ENCODE measurements at places on chromosomes 11 and 22.
A peak's percentile ranks its signal among the peaks of the same experiment; 100 is the strongest.

- no peak for DNase-seq
These were observed 11.6 kb downstream of the APOL5 start for GRCh38 chr22:35729309-35729698.

DNA sequence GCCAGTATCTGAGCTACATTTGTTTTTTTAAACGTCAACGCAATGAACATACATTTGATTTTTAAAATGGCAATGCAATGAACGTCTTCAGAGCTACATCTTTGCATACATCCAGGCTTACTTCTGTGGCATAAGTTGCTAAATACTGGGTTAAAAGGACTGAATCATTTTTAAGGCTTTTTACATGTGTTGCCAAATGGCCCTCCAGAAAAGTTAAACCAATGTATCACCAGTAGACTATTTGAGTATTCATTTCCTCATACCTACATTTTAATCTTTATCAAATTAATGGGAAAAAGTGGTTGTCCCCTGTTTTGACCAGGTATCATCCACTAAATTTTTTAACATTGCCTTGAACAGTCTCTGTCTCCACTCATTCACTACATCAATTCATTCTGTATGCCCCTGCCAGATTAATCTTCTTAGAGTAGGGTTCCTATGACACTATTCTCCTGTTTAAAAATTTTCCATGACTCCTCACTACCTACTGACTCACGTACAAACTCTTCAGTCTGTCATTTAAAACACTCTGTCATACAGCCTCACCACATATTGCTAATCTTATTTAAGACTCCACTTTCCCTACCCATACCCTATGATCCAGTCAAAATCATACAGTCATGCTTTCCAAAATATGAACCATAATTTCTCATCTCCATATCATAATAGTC is 12.4 kb upstream of the PRRG4 start:
- no peak for DNase-seq

GRCh38 chr11:117985953-117986887 is at the start of gene IL10RA:
TSS of gene IL10RA (plus strand) at chr11:117986394. CDS start at chr11:117986468, 74 bp downstream.
- peak; percentile 80 for DNase-seq

GRCh38 chr22:38775656-38776055 is 18.3 kb downstream of the DNAL4 start:
- DNase-seq: no peak

DNA sequence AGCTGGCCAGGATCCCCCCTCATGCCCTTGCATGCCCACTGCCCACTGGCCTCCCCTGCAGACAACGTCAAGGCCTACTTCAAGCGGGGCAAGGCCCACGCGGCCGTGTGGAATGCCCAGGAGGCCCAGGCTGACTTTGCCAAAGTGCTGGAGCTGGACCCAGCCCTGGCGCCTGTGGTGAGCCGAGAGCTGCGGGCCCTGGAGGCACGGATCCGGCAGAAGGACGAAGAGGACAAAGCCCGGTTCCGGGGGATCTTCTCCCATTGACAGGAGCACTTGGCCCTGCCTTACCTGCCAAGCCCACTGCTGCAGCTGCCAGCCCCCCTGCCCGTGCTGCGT is 7.9 kb downstream of the AIP start:
- DNase-seq: no peak

DNA sequence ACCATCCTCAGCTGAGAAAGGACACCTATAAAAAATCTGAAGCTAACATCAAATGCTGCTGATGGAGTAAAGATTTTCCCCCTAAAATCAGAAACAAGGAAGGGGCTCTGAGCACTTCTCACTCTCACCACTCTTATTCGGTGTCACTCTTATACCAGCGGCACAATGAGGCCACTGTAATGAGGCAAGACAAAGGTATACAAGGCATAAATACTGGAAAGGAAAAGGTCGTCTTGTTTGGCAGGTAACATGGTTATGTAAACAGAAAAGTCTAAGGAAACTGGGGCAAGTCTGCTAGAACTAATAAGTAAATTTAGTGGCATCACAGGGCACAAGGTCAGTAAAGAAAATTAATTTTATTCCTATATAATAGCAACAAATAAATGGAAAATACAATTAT is 8.1 kb upstream of the MOB2 start:
- no peak for DNase-seq

- no peak for DNase-seq
These were observed 4.9 kb upstream of the TMEM132A start for GRCh38 chr11:60919320-60919719.

GRCh38 chr11:87081358-87081757 is 43.6 kb downstream of the TMEM135 start:
- no peak for DNase-seq

- DNase-seq: no peak
These were observed 9.0 kb upstream of the BID start for GRCh38 chr22:17783312-17783711.

GRCh38 chr22:27106985-27107384 is 449.6 kb downstream of the MIAT start:
- DNase-seq: no peak

DNA sequence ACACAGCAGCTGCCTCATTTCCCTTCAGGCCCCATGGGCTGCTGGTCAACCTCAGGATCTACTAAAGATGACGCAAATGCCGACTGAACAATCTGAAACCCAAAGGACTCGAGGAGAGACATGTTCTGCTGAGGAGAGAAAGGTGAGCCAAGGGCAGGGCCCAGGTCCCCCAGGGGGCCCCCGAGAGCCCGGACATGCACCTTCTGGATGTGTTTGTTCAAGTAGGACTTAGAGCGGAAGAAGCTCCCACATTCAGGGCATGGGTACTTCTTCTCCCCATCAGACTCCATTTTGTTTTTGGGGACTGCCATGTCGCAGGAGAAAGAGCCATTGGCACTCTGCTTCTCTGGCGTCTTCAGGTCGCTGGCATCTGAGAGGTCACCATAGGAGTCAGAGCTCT is 19.3 kb downstream of the PATZ1 start:
- DNase-seq: no peak

GRCh38 chr11:129320494-129320893 is 55.2 kb upstream of the BARX2 start:
- DNase-seq: no peak

DNA sequence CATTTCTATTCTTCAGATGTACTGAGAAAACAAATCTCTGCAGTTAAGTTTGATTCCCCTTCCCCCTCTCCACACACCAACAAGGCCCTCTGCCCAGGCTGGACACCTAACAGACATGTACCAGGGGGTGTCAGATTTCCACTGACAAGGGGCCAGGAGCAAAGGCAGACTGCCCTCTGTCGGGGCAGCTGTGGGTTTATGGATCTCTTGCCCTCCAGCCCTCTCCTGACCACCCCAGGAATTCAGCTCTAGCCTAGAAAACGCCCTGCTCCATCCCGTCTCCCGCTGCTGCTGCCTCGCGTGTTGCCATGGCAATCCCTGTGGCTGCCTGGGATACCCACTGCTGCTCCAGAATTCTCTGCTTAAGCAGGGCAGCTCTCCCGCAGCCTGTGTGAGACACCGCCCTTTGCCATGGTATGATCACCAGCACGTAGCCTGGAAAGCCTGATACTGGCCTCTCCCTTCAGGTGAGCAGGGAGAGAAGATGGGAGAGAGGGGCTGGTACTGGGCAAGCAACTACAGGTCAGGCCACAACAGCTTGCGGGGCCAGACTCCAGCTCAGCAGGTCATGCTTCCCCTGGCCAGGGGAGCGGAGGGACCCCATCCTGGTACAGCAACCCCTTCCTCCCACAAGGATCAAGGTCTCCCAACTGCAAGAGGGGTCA is 41.6 kb downstream of the BUD13 start:
- DNase-seq: no peak

GRCh38 chr22:42284643-42285181 is 14.3 kb upstream of the TCF20 start:
- DNase-seq: no peak

- no peak for DNase-seq
These were observed 24.1 kb downstream of the MS4A10 start for GRCh38 chr11:60809249-60809648.

DNA sequence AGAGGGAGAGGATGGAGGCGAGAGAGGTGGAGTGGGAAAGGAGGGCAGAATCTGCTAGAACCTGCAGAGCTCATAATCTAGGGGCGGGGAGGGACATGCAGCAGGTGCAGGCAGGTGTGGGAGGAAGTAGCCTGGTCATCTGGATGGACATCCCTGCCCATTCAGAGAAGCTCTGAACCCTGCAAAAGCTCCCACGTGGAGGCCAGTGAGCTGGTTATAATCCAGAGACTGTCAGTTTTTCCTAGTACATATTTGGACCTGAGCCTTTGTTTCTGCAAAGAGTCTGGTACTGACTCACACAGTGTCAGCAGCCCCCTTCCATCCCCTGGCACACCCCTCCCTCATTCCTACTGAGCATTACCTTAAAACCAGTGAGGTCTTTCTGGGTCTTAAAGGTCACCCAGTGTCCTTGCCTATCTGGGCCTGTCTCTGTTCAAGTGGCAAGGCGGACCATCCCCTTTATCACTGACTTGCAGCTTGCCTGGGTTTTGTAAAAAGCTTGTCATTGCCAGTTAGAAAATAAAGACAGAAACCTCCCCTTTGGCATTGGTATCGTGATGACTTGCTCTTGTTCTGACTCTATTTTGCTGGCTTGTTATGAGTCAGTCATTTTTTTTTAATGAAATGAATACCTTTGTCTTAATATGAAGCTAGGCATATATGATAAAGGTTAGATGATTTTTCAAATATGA is 26.1 kb downstream of the PTPRJ start:
- no peak for DNase-seq

DNA sequence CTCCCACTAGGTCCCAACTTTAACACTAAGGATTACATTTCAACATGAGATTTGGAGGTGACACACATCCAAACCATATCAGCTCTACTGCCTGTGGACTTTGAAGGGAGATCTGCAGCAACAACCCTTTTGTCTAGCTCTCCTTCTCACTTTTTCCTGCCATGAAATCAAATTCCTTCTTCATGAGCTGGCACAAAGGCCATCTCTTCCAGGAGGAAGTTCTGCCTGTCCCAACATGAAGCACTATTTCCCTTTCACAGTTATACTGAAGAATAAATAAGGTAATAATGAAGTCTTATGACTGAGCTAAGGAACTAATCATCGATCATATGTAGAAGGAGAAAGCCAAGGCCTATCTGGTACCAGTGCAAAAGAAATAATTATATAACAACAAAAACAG is 253.5 kb upstream of the TENM4 start:
- DNase-seq: no peak

GRCh38 chr11:48040830-48041444 is 60.6 kb downstream of the PTPRJ start:
- DNase-seq: no peak

GRCh38 chr11:57638005-57638781 is 11.5 kb downstream of the YPEL4 start:
- no peak for DNase-seq

- no peak for DNase-seq
These were observed at the start of gene GLYATL2 for GRCh38 chr11:58844361-58845005. TSS of gene GLYATL2 (minus strand) at chr11:58844704. CDS start at chr11:58839612, 5,092 bp downstream.

GRCh38 chr11:17452668-17453067 is 24.0 kb downstream of the ABCC8 start:
- no peak for DNase-seq

DNA sequence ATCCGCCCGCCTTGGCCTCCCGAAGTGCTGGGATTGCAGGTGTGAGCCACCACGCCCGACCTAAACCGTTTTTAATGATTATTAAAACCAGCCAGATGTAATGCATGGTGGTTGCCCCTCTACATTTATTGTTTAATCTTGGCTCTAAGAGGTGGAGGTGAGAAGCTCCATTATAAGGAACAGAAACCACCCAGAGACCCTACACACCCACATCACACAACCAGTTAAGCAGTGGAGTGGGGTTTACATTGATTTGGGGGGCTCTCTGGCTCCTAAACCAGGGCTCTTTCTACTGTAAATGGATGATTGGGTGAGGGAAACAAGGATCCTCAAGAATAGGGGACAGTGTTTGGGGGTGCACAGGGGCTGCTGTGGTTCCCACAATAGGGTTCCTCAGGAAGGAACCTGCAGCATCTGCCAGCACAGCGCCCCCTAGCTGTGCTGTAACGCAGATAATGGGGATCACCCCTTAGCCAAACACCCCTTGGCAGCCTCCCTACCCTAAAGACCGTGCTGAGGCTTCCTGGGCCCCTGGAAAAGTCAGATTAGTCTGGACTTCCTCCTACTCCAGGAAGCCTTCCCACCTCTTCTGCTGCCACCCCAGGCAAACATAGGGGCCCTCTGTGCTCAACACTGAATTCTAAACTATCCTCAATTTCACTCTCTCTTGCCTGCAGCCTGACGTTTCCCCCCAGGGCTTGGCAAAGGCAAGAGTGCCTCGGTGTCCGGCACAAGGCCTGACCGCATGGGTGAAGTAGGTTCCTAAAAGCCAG is 2.4 kb downstream of the MPST start:
- DNase-seq: peak; percentile 40

DNA sequence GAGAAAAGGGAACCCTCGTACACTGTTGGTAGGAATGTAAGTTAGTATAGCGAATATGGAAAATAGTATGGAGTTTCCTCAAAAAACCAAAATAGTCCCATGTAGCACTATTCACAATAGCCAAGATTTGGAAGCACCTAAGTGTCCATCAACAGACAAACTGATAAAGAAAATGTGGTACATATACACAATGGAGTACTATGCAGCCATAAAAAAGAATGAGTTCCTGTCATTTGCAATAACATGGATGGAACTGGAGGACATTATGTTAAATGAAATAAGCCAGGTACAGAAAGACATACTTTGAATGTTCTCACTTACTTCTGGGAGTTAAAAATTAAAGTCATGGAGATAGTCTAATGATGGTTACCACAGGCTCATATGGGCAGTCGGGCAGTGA is 64.0 kb upstream of the RAB1B start:
- no peak for DNase-seq

- no peak for DNase-seq
These were observed 921 bp upstream of the BCL2L13 start for GRCh38 chr22:17637490-17638181.

DNA sequence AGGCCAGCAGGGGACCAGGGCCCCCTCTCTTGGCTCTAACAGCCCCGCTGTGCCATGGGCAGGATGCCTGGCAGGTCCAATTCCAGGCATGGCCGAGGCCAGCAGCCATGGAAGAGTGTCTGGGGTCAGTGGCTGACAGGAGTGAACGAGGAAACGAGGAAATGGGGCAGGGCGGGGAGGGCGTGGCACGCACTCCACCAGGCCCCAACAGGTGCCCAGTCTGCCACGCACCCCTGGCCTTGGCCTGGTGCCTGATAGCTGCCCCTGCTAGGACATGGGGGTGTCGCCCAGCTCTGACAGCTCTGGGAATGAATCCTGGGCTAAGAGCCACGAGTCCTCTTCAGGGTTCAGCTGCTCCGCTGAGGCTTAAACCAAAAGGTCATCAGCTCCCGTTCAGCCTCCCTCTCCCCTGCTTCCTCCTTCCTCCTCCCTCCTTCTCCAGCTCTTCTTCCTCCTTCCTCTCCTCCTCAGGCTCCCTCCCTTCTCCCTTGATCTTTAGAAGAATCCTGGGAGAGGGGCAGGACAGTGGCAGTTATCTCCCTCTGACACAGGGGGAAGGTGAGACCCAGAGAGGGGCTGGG is 11.5 kb upstream of the TBC1D22A start:
- no peak for DNase-seq

DNA sequence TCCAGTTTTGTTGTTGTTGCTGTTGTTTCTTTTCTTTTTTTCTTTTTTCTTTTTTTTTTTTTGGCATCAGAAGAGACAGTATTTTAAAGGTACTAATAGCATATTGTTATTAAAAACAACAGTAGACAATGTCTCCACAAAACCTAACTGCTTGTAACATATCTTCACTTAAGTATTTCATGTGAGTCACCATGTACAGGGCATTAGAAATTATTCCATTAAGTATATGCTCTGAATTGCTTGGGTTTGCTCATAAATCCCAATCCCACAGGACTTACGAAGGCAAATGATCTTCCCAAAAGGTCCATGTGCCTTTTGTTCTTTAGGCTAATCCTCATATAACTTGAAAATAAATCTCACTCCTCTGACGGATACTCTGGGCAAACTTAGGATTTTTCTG is 35.9 kb downstream of the MAP6 start:
- no peak for DNase-seq

Measured in stimulated activated CD4-positive, alpha-beta T cell treated with anti-CD3 and anti-CD28 coated beads, Interleukin-1b, Interleukin-23, amount 100 ng/mL, for 24 hours (primary cell).